Stimulated activated CD4-positive, alpha-beta T cell treated with anti-CD3 and anti-CD28 coated beads, Interleukin-15, amount 100 ng/mL, for 24 hours (primary cell): ENCODE measurements at places on chromosomes 12 and 14.

GRCh38 chr12:89390802-89391673, 38.7 kb upstream of the DUSP6 start:
- DNase-seq: peak; percentile 9

- no peak for DNase-seq
These were observed 8.0 kb downstream of the BAZ1A start for GRCh38 chr14:34867199-34867598.

- no peak for DNase-seq
These were observed 1.2 kb downstream of the ACTR6 start for GRCh38 chr12:100201604-100202423.

GRCh38 chr12:80938397-80938796, 663 bp upstream of the LIN7A start:
- no peak for DNase-seq

DNA sequence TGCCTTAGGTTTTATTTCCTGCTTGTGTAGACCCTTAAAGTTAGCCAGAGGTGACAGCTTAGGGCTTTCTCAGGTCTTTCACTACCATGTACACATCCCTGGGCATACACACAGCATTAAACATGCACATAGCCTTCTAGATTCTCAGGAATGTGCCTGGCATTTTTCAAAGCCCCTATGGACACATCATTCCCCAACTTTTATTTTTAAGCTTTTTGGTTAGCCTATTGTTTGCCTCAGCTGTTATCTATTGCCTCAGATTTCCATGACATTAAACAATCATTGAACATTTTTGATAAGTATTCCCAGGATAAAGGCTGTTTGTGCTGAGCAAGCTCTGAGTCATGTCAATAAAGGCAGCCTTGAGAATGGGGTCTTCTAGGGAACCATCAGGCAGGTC, 15.1 kb upstream of the PPM1A start:
- no peak for DNase-seq
